ENCODE measurements at places on chromosomes 1 and 21.

DNA sequence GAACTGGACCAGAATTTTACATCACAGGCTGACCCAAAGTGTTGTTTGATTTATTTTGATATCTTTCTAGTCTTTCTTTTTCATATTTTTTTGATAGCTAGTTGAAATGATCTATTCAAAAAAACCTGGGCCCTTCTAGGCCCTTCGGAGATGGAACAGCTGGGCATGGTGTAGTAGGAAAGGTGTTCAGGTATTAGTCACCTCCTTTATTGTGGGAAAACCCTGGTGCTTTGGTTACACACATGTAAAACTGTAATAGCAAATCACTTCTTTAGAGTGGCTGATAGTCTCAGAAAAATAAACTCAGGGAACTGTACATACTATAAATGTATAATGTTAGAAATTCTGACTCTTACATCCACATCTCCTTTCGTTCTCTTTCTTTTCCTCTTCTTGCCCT, 234.5 kb downstream of the PLA2G4A start:
- no peak for DNase-seq

DNA sequence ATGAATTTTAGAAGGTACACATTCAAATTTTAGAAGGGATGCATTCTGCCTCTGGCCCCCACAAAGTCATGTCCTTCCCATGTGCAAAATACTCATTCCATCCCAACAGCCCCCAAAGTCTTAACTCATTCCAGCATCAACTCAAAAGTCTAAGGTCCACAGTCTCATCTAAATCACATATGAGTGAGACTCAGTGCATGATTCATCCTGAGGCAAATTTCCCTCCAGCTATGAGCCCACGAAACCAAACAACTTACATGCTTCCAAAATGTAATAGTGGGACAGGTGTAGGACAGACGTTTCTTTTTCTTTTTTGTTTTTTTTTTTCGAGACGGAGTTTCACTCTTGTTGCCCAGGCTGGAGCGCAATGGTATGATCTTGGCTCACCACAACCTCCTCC, 12.5 kb upstream of the WNT2B start:
- DNase-seq: no peak

GRCh38 chr1:4107291-4107690, 207.2 kb upstream of the C1orf174 start:
- no peak for DNase-seq

DNA sequence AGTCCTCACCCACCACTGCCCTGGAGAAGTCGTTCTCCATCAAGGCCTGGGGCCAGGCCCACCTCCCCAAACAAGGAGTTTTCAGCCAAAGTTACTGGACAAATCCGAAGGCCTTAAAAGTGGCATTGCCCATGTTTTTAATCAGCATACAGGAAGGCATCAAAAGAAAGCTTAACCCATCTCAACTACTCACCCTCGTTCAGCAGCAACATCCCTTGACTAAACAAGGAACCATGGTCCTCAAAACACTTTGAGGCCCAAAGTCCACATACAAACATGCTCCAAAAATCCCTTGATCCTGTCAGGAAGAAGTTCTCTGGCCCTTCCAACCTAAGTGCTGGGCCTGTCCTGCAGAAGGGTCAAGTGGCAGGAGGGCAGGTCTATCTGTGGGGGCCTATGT, 1.6 kb downstream of the CAPZB start:
- DNase-seq: no peak

GRCh38 chr1:71698186-71698585, 584.2 kb downstream of the NEGR1 start:
- DNase-seq: no peak

DNA sequence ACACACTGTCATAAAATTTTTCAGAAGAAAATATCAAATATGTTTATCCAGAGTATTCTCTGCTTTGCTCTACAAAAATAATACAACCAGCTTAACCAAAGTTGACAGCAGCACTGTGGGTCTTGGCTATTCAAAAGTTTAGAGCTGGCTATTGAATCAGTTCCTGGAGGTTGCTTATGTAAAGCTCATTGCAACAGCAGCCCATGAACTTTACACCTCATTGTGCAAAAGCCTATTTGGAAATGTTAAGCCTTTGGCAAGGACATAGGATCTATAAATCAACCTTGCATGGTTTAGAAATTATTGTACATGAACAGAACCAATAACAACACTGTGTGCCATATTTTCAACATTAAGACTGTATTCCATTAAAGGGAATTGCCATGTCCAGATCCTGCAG, 714.9 kb downstream of the ADGRL2 start:
- no peak for DNase-seq

DNA sequence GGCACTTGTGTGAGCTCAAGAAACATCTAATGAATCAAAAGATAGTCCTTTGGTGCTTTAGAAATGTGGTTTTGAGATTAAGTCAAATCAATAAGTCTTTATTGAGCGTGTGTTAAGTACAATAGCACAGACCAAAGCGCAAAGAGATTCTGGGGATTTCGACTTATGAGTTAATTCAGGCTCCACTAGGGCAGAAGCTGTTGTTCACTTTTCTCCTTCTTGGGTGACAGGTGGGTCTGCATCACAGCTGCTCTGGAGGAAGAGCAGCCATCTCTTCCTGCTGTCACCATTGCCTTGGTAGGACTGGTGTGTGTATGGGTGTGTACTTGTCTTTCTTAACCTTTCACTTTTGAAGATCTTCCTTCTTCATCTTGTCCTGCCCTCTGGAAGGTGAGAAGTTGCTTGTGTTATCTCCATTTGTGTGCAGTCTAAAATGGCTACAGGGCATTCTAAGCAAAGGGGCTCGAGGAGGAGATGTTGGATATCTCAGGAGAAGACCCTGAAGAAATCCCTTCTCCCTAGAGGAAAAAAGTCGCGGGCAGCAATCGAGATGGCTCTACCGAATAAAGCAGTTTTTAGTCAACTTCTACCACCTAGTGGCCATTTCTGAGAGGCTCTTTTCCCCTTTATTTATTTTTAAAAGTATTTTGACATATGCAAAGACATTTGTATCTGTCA, 22.9 kb upstream of the DISC1 start:
- DNase-seq: no peak

DNA sequence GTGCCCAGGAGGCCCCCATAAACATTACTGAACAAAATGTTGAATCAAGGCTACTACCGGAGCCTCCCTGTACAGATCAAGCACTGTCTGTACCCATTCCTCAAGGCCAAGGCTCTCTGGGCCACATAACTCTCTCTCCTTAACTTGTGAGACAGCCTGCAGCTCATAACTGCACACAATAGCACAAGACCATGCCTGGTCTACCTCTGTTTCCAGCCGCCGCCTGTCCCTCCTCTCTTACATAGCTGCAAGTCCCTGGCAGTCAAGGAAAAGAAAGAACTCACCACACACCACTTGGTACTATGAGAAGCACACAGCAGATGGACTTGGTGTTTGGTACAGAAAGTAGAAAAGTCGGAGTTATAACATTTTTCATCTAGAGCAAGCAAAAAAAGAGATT, 91.1 kb downstream of the SSBP3 start:
- DNase-seq: no peak

- no peak for DNase-seq
Observed at GRCh38 chr1:107670397-107671040, 294.5 kb downstream of the VAV3 start.
